ENCODE measurements at places on chromosomes 3 and 15.

GRCh38 chr3:150602426-150603152 is 532 bp upstream of the SELENOT start:
- no peak for DNase-seq

- no peak for DNase-seq
These were observed 54.4 kb upstream of the HEG1 start for GRCh38 chr3:125110016-125110875.

GRCh38 chr15:49366496-49366895 is 56.5 kb upstream of the FGF7 start:
- DNase-seq, result no peak

DNA sequence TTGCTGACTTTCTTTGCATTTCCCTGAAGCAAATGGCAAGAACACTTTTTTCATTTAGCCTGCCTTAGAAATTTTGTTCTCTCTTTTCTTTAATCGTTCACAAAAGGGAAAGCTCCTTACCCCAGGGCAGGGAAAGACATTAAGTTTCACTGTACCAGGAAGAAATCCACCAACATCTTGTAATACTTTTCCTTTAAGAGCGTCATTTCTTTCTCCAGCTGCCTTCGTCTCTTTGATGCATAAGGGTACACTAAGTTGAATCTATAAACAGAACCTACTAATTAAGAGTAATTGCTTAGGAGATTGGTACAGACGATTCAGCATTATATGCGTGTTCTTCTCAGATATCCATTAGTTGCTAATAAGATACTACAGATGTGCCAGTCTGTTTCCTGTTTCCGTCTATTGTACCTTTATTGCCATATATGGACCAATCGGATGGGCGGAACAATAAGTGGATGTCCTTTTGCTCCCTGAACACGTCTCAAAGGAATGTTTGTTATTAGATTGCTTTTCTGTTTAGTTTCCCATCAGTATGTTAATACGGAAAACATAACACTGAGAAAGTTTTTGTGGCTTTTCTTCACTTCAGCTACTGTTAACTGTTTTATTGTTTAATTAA is 276.7 kb upstream of the RARB start:
- DNase-seq, result no peak

DNA sequence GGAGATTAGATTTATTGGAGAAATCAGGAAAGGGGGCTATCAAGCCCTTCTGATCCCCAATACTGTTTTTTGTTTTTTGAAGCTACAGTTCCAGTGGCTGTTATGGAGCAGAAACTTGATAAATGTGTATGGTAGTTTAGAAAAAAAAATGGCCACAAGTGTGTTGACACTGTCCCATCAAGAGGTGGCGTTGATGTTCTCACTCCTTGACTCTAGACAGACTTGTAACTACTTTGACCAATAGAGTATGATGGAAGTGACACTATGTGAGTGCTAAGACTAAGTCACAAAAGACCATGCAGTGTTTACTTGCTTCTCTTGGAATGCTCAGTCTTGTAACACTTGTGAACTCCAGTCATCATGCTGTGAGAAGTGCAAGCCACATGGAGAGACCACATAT is 356.7 kb downstream of the PDCD6IP start:
- DNase-seq, result no peak

GRCh38 chr3:45026957-45027356 is 854 bp downstream of the CLEC3B start:
- no peak for DNase-seq

DNA sequence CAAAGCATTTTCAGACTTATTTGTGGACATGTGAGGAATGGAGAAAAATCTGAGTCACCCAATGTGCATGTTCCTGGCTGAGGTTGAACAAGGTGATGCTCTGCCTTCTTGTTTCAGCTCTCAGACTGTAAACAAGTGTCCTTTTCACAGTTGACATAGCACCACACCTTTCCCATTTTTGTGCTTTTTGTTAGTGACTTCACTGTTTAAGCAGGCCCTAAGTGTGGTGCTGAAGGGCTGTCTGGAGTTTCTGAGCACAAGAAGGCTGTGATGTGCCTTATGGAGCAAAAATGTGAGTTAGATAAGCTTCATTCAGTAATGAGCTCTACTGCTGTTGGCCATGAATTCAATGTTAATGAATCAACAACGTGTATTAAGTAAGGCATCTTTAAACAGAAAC is 20.4 kb downstream of the ABI3BP start:
- no peak for DNase-seq

DNA sequence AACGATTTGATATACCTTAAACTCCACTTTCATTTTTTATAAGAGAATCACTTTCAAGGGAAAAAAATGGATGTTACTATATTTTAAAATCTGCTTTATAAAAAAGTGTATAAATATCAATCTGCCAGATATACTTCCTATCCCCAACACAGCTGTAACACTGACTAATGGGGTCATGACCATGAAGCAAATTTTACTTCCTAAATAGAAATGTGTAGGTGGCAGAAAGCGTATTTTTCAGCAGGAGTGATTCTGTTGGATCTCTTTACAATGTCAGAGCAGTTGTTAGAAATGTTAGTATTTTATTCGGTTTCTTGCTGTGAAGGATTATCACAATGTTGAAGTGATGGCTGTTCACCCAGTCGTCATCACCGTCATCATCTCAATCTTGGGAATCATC is 5.5 kb upstream of the C15orf40 start:
- no peak for DNase-seq

GRCh38 chr15:68348081-68348480 is 70.5 kb downstream of the FEM1B start:
- DNase-seq, result no peak

GRCh38 chr3:21551019-21551418 is 200.0 kb downstream of the ZNF385D start:
- DNase-seq, result no peak

GRCh38 chr3:49930922-49931321 is 1.3 kb upstream of the MON1A start:
- no peak for DNase-seq

DNA sequence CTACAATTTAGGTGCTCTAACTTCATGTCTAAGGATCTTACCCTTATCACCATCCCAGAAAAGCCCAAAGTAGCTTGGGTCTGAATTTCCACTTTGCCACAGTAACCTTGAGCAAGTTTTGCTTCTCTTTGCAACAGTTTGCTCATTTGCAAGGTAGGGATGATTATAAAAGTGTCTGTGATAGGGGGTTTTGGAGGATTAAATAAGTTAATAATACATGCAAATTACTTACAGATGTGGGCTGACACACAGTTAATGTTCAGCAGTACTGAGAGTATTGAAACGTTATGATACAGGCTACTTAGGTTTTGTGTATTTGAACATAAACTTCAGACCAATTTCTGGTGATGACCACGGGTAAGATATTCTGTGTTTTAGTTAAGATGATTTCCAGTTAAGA is 444.7 kb upstream of the TPRG1 start:
- DNase-seq, result no peak

- DNase-seq, result no peak
These were observed 44.9 kb upstream of the ALDH1A3 start for GRCh38 chr15:100834731-100835130.

DNA sequence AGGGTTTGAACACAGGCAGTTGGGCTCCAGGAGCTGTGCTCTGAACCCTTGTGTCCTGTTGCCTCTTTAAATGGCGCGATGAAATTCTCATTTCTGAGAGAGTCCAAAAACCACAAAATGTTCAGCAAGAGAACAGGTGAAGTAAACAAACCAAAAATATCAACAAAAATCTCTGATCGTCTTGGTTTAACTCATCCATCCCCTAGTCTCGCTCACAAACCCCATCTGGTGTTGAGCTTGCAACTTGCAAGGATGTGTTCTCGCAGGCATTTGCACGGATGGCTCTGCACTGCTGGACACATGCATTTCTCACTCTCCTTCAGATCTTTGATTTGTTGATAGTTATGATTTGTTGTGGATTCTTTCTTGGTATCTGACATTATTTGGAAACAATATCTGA is 31.1 kb downstream of the FAH start:
- no peak for DNase-seq

DNA sequence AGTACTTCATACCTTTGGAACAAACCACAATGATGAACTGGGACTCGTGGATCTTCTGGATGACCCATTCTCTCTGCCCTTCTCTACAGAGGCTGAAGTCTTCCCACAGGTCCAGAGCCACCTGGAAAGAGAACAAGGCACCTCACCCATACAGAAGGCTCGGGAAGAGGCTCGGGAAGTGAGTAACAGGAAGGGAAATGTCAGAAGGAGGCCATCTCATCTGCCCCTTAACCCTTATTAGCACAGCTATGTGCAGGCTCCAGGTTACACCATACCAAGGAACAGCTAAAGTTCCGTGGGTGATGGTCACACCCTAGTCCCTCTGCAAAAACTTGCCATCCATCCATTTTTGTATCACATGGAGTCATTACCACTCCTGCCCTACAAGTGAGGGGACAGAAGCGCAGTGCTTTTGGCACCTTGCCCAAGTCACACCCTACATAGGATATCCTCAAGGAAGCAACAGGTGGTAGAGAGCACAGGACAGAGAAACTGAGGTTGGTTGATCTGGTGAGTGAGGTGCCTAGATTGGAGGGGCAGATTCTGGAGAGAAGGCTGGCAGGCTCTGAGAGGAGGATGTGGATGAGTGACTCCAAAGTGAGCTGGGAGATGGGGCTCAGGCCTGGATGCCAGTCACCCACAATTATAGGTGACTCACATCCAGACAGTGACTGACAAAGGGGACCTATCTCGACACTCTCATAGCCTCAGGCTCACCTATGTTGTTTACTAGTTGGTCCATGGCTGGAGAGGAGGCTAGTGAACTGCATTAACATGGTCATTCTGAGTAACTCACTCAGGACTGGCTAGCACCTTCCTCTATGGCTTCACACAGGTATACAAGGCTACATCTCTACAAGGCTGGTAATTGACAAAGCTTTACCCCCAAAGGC is 38.2 kb downstream of the SPATA12 start:
- no peak for DNase-seq

DNA sequence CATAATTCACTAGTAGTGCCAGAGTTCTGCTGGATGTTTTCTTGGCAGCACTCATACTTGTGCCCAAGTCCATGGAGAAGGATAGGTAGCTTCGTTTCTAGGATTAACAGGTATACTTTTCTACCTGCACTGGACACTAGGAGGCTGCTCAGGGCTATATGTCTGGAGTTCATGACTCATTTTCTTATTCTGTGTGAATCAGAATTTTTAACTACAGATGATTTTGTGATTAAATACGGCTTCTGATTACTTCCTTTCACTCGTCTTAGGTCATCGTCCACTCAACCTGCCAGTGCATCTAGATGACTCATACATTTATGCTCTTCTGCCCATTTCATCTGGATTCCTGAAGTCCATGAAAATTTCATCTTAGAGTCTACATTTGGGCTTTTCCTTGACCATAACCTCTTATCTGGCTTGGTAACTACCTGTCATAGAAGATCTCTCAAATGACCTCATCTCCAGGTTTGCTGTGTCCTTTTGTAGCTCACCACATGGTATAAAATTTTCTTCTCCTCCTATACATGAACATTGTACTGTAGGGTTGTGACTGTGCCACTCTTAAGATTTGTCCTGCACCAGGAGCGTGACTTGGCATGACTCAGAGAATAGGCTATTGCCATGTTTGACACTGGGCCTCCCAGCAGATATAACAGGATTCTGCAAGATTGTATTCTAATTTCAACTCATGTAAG is 66.7 kb upstream of the GCSAM start:
- DNase-seq, result no peak

GRCh38 chr15:57440167-57440566 is 63.9 kb downstream of the CGNL1 start:
- no peak for DNase-seq

- no peak for DNase-seq
These were observed 15.2 kb upstream of the ACTC1 start for GRCh38 chr15:34810443-34811129.

DNA sequence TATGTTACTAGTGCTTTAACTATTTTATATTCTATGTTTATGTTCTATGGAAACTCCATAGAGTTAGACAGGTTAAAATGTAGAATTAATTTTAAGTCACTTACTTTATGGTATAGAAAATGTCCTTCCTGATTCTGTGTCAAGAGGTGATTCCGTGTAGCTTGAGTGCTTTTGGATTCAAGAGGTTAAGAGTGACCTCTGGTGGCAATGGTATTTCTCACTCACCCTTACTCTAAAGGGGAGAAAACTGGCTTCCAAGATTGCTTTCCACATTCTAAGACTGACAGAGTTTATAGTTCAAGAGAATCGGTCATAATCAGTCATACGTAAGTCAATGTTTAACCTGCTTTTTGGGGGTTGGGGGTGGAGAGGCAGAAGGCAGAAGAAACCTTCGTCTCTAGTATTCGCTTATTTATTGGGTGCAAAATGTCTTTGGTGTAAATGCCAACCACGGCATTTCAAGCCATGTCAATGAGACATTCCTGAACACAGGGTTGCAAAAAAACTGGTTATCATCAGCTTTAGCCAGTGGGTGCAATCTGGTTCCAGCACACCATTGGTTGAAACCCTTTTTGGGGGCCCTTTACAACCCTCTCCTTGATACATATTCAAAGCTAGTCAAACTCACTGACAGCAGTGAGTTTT is 92.0 kb upstream of the VGLL3 start:
- DNase-seq, result peak; percentile 52

- no peak for DNase-seq
These were observed 1165.6 kb downstream of the NSUN3 start for GRCh38 chr3:95228416-95228815.

- DNase-seq, result no peak
These were observed 36.1 kb upstream of the CADM2 start for GRCh38 chr3:84922682-84923081.
